Esophagus muscularis mucosa (tissue), 4 donors: ENCODE measurements at places on chromosomes 12 and 14. TPM values are rescaled to one million over a fixed set of nuclear protein-coding genes. Genes with fewer than 3 reads are reported as not detected.

DNA sequence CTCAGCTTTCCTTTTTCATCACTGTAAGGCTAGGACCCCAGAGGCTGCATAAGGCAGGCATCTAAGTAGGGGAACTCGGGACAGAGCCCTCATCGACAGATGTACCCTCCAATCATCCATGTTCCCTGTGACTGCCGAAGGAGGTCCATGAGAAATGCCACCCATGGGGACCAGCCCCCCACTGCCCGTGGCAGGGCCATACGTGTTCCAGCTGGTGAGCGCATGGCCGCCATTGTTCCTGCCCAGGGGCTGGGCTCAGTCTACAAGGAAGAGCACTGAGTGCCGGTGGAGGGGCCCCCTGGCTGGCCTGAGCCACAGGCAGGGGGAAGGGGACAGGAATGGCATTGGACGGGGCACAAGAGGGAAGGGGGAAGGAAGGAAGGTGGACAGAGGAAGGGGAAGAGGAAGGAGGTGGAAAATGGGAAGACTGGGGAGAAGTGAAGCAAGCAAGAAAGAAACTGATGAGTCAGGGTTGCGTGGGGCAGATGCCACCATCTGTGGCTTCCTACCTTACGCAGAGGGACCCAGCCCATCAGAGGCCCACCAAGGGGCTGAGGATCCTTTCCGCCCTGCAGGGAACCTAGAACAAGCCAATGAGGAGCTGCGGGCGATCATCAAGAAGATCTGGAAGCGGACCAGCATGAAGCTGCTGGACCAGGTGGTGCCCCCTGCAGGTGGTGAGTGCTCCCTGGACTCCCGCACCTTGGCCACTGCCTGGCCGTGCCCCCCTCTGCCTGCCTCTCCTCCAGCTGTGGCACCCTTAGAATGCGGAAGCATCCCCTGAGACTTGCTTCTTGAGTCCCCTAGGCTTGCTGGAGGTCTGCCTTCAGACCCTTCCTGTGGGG is 120.6 kb upstream of the FKBP4 start:
- H3K36me3 ChIP-seq = peaks cover 91% of the 10 kb centered on the region
- no peak overlapping the region for H3K4me3 ChIP-seq
- no peak for DNase-seq
- H3K27ac ChIP-seq = no peak overlapping the region
- no peaks in the 10 kb centered on the region for H3K27me3 ChIP-seq
- no peaks in the 10 kb centered on the region for H3K4me1 ChIP-seq

DNA sequence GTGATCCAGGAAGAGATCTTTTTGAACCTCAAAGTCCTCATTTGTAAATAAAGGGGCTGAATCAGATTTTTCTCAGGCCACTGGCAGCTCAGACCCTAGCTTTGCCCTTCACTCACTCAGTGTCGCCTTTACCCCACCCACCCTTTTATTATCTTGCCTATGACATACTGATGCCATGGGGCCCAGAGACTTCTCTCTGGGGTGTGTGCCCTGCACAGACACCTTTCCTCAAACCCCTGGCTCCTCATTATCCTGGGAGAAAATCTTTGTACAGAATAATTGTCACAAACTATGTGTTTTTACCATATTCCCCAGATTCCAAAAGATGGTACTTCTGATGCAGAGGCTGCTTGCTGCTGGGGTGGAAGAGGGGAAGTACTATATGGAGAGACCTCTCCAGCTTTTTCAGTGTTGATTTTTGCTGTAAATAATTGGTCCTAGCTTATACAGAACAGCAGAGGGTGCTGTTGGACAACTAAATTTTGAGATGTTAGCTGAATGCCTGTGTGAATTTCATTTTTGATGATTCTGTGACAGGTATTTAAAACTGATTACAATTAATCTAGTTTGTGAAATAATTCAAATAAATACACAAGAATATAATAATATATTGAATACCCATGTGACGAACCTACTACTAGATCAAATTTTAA is 53.9 kb upstream of the DCD start:
- no peaks in the 10 kb centered on the region for H3K36me3 ChIP-seq
- no peaks in the 10 kb centered on the region for H3K4me1 ChIP-seq
- no peak overlapping the region for H3K27ac ChIP-seq
- H3K27me3 ChIP-seq = no peaks in the 10 kb centered on the region
- H3K4me3 ChIP-seq = no peak overlapping the region

DNA sequence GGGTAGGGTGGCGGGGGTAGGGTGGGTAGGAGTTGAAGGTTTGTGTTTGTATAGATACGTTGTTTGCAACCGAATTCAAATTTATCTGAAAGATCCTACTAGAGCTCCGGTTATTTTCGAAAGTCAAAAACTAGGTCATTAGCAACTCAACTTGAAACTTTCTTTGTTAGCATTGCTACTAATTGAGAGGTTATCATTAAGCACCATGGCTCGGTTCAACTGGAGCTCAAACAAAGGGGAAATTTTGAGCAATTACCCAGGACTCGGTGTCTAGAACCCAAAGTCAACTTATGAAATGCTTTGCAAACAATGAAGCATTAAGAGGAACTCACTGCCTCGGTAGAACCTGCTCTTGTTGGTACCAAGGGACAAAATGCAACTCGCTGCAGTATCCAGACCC is 207.7 kb downstream of the BCAT1 start:
- H3K27ac ChIP-seq = no peak overlapping the region
- no peak for DNase-seq
- no peaks in the 10 kb centered on the region for H3K36me3 ChIP-seq
- no peaks in the 10 kb centered on the region for H3K4me1 ChIP-seq

GRCh38 chr12:50083301-50083700 is 1.8 kb upstream of the SMARCD1 start:
- H3K4me3 ChIP-seq = no peak overlapping the region
- no peaks in the 10 kb centered on the region for H3K27me3 ChIP-seq
- no peak for DNase-seq
- H3K27ac ChIP-seq = no peak overlapping the region

- no peaks in the 10 kb centered on the region for H3K27me3 ChIP-seq
- DNase-seq = no peak
- H3K4me1 ChIP-seq = peaks cover 35% of the 10 kb centered on the region
- H3K27ac ChIP-seq = peak overlapping the region; percentile 87
- H3K4me3 ChIP-seq = peak overlapping the region; percentile 89
- peaks cover 5% of the 10 kb centered on the region for H3K36me3 ChIP-seq
These were observed 386 bp downstream of the LIN52 start for GRCh38 chr14:74085047-74085637.

DNA sequence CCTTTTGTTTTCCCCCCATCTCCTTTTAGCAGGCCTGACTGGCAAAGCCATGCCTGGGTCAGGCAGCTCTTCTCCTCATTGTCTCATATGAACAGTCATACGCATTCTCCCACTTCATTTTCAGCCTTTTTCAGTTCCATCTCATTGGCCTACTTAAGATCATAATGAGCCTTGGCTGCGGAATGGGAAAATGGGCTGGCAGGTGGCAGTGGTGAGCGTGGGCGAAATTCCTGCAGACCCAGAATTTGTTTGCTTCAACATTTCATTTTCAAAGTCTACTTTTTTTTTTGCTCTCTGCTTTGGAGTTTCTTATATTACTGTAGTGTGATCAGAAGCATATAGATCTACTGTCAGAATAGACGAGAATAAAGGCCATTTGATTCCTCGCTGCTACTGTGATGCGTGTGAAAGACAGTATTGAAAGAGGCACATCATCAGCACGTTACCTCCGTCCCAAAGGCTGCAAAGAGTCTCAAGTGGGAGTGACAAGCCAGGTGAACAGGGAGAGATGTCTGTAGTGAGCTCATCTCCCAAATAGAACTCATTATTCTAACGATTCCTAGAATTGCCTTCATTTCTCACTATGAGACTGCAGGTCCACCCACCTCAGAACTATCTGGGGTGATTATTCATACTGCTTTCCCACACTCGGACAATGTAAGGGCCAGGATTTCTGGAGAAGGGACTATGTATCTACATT is 73.7 kb downstream of the TBK1 start:
- no peaks in the 10 kb centered on the region for H3K27me3 ChIP-seq
- H3K4me1 ChIP-seq = no peaks in the 10 kb centered on the region
- H3K27ac ChIP-seq = no peak overlapping the region

DNA sequence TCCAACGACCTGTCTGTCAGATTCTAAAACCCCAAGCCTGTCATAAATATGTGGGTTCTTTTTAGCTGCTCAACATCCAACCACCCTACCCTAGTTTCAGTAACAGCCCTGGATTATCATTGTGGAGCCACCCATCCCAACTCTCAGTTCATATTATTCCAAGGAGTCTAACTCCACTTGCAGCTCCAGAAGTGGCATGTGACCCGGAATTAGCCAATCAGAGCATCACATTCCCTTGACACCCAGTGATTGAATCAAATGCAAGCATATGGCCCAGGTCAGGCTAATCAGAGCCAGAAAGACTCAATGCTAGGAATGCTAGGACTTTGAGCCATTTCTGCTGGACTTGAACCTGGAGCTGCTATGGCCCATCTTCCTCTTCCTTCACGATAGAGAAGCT is 17.1 kb upstream of the HSP90B1 start:
- H3K36me3 ChIP-seq = no peaks in the 10 kb centered on the region
- H3K4me3 ChIP-seq = no peak overlapping the region
- no peak for DNase-seq
- H3K27me3 ChIP-seq = no peaks in the 10 kb centered on the region
- peaks cover 6% of the 10 kb centered on the region for H3K4me1 ChIP-seq

DNA sequence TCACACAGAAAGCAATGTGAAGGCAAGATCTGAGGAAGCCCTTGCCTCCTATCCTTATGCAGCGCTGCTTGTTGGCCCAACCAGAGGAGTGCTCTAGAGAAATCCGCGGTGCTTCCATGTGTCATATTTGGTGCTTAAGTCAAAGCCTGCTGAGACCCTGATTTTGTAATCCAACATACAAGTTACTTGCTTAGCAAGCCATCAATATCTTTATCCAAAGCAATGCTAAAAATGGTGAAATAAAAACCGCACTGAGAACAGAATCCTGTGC is 250.0 kb downstream of the MED13L start:
- H3K4me3 ChIP-seq = no peak overlapping the region
- no peaks in the 10 kb centered on the region for H3K36me3 ChIP-seq
- peaks cover 17% of the 10 kb centered on the region for H3K4me1 ChIP-seq
- H3K27me3 ChIP-seq = no peaks in the 10 kb centered on the region
- H3K27ac ChIP-seq = no peak overlapping the region

CCDC184 gene
- total RNA-seq = 2.5 TPM

PTPN21 gene
- total RNA-seq = 34.9 TPM

SMCO2 gene
- total RNA-seq = not detected
